ENCODE measurements at places on chromosomes 16 and 17. TPM values are rescaled to one million over a fixed set of nuclear protein-coding genes. Genes with fewer than 3 reads are reported as not detected.

DNA sequence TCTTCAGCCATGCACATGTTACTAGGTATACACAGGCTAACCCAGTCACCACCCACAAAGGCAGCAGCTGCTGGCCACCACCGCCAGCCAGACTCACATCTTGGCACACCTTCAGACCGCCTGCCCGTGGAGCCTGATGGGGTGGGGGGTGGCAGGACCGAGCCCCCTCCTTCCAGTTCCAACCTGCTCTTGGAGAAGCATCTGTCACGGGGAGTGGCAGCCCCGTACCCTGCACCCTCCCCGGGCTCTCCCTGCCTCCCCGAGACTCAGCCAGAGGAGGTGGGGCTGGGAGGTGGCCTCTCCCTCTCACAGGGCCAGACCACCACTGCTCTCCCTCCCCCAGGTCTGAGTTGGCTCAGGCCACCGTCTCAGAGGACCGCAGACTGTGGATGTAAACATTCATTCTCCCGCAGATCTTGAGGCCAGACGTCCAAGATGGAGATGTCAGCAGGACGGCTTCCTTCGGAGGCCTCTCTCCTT, 11.3 kb upstream of the RBFOX3 start:
- peak; percentile 79 for DNase-seq

Gene GJC1
- total RNA-seq: 26.8 TPM

GRCh38 chr17:12918142-12918541, 99.7 kb downstream of the ELAC2 start:
- no peak for DNase-seq

GRCh38 chr16:30660424-30661261, 2.4 kb downstream of the FBRS start:
- DNase-seq: no peak

DNA sequence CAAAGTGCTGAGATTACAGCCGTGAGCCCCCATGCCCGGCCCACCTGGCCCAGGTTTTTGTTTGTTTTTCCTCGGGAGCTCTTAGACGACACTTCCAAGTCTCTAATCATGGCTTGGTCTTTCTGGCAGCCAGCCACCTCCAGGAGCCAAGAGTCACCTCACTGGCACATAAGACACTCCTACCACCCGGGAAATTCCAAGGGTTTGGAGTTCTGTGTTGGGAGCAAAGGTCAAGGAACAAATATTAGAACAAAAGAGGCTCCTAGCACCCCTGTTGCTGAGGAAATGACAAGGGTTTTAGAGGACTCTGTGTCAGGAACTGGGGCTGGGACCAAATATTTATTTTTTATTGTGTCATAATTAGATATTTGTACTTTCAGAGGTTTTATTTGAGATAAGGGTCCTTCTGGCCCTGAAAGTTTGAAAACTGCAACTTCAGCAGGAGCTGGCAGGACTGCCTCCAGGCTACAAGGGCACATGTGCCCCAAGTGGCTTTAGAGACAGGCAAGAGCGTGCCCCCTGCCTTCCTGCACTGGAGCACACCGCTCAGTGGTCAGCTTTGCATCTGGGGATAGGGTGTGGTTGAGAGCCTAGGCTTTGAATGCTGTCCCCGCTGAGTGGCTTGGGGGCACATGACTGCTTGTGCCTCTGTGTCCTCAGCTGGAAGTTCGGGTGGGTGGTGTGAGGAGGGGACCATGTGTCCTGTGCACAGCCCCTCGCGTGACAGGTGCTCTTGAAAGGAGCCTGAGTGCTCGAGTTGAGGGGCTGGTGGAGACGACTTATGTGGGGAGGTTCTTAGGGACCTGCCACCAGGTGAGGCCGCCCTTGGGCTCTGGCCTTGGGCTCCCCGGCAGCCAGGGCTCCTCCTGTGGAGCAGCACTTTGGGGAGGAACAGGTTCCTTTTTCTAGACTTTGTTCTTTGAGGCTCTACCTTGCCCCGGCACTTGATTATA, 29.7 kb downstream of the MGRN1 start:
- DNase-seq: no peak

DNA sequence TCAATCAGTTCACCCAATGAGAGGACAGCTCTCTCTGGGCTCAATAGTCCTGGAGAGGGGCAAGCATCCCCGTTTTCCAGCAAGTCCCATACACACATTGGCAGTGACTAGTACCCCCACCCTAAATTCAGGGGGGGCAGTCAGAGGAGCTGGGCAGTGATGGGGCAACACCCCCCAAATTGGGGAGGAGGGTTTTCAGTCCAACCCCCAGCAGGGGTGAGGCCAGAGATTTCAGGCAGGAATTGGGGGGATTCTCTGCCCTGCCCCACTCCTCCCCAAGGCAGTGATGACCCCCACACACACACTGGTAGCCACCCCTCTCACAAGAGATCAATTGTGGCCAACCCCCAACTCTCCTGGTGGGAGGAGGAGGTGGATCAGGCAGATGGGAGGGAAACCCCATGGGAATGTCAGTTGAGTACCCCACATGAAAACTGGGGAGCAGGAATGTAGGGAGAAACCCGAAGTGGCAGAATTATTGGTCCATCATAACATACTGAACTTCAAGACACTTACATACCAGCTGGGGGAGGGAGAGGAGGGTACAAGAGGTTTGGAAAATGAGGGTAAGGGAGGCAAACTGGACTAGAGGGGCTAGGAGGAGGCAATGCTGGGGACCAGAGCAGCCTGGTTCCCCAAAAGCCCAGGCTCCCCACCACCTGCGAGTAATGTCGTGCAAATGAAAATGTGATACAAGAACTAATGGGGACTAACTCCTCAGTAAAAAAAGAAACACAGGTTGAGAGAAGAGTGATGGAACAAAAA, 3.1 kb downstream of the VAMP2 start:
- DNase-seq: no peak

Gene SPNS3
- total RNA-seq: not detected

DNA sequence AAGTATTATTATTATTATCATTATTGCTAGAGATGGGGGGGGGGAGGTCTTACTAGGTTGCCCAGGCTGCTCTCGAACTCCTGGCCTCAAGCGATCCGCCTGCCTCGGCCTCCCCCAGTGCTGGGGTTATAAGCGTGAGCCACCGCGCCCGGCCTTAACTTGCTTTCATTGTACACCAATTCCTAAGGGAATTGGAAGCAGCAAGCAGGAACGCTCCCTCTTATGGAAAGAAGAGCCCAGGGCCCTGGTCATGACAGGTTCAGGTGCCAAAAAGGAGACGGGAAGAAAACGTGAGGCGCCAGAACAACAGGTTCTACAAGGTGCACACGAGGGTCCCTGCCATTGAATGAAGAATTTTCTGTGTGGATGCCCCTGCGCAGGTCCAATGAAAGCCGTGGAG, 540 bp upstream of the RPL38 start:
- no peak for DNase-seq

DNA sequence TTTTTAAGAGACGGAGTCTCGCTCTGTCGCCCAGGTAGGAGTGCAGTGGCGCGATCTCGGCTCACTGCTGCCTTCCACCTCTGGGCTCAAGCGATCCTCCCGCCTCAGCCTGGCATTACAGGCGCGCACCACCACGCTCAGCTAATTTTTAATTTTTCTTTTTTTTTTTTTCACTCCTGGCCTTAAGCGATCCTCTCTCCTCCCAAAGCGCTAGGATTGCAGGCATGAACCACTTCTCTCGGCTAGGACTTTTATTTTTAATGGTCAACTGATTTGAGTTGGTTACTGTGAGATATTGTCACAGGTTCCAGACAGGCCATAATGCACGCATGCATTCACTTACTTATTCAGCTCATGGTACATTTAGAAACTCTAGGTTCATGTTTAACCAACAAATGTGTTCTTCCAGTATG, 888 bp downstream of the PIGW start:
- DNase-seq: no peak

DNA sequence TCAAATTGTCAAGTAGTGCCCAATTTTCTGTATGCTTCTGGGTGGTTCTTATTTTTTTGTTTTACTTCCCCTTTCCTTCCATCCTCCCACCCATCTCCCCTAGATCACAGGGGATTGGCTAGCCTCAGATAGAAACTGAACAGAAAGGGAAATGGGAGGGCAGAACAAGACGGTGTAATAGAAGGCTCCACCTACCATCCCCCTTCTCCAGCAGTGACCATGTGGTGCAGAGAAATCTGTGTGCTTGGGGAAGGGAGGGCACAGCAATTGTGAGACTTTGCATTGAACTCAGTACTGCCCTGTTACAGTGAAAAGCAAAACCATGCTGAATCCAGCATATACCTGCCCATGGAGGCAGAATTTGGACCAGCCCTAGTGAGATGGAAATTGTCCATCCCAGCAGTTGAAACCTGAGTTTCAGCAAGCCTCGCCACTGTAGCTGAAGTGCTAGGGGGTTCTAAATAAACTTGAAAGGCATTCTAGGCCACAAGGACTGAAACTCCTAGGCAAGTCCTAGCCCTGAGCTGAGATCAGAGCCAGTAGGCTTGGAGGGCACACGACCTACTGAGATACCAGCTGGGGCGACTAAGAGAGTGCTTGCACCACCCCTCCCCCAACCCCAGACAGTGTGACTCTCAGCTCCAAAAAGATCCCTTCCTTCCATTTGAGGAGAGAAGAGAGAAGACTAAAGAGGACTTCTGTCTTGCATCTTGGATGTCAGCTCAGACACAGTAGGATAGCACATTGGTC, 5.2 kb downstream of the SLFN11 start:
- DNase-seq: no peak

Gene CDH11
- 936 TPM for total RNA-seq

DNA sequence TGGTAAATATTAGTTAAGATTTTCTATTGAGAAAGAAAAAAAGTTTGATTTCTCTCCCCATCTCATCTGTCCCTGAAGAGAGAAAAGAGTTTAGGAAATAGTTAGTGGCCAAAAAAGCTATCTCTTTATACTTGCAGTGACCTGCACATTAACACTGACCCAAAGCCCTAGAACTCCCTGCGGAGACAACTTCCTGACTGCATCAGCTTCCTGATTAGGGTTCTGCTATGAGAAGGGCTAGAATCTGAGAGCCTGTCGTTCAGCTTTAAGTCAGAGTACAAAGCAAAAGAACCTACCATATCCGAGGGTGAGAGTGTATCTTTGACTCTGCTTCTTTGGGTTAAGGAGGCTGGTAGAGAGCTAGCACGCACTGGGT, 24.7 kb downstream of the LIMD2 start:
- DNase-seq: no peak

DNA sequence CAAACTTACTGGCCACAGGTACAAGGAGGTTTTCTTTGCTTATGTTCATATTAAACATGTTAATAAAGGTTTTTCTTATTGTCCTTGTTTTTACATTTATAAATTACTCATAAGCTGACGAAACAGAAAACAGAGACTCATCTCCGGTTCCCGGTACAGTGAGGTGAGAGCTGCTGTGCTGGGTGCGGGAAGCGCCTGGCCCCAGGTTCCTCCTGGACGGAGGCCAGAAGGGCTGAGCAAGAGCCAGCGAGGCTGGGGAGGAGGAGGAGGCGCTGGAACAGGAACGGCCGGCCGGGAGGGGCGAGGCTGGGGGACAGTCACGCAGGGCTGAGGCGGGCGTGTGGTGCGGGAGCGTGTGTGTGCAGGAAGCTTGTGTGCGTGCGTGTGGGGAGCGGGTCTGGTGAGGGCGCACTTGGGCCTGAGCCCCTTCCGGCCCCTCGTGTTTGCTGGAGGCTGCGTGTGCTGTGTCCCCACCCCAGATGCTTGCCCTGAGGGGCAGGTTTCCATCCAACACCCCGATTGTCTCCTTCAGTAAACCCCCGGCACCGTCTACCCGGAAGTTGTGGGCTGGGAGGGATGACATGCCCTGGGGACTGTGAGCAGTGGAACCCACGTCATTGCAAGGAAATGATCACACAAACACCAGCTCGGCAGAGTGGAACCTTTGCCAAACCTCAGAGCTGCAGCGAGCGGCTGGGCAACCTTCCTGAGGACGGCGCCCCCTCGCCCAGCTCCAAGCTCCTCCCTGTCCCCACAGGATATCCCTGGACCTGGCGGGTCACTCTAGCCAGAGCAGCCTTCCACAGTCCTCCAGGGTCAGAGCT, 19.5 kb downstream of the CD7 start:
- peak; percentile 90 for DNase-seq

Gene ST6GALNAC2
- total RNA-seq: 1.5 TPM

Gene LUC7L3
- 99.0 TPM for total RNA-seq

GRCh38 chr17:4345581-4346252, 20.8 kb downstream of the UBE2G1 start:
- no peak for DNase-seq

- no peak for DNase-seq
These were observed at the start of gene ARHGAP44 for GRCh38 chr17:12789481-12790248. Gene ARHGAP44 (plus strand): TSS chr17:12789498. CDS start chr17:12789839, 341 bp downstream.

GRCh38 chr17:44581868-44582267, 24.6 kb downstream of the FZD2 start:
- no peak for DNase-seq

- DNase-seq: no peak
These were observed 13.1 kb downstream of the TBC1D24 start for GRCh38 chr16:2487903-2488531.

Gene EFNB3
- 4.1 TPM for total RNA-seq

Measured in chondrocyte (in vitro differentiated cells).